Chondrocyte (in vitro differentiated cells): ENCODE measurements at places on chromosomes 2 and 18. TPM values are rescaled to one million over a fixed set of nuclear protein-coding genes. Genes with fewer than 3 reads are reported as not detected.

The SP100 gene
- total RNA-seq: 57.6 to 67.0 TPM (median 66.7 TPM) in 3 replicates

The LYG2 gene
- total RNA-seq: not detected in 3 replicates

The SIX3 gene
- total RNA-seq: not detected in 3 replicates

The NTSR2 gene
- total RNA-seq: not detected in 3 replicates

The ITGB6 gene
- 2.0 to 2.3 TPM (median 2.2 TPM) in 3 replicates for total RNA-seq

The CYP27C1 gene
- total RNA-seq: 11.7 to 17.2 TPM (median 13.4 TPM) in 3 replicates

The FOXI3 gene
- total RNA-seq: not detected in 3 replicates

The UGT1A6 gene
- total RNA-seq: 0.17 TPM in 1 of 3 replicates, not detected in the others

DNA sequence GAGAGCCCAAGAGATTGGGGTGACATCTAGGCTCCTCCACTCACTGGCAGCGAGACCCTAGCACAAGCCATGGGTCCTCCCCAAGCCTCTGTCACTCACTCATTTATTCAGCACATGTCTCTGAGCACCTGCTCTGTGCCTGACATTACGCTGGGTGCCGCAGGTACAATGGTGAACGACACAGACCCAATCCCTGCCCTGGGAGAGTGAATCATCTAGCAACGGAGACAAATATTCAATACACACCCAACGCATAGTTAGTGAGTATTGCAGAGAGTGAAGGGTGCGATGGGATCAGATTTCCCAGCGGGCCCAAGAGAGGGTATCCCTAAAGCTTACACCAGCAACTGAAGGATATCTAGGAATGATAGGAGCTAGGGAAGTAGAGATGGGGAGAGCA is 45.5 kb downstream of the ZFP36L2 start:
- DNase-seq: no peak

DNA sequence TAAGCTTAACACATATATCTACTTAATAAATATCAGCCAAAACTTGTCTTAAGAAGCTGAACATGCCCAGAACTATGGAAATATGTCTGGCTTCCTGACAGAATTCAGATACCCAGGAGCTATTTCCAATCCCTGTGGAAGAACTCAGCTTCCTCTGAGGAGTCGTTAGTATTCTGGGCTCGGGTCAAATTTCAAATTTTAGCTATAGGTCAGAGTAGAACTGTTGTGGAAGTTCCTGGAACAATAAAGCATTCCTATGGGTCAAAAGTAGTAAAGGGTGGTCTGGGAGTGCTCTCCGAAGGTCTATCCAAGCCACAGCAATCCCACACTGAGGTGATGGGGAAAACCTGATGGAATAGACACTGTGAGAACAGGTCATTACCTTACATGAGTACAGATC is 342.7 kb upstream of the CHST9 start:
- DNase-seq: no peak

- DNase-seq: no peak
Measured at GRCh38 chr2:191233533-191233932, 11.7 kb upstream of the MYO1B start.

DNA sequence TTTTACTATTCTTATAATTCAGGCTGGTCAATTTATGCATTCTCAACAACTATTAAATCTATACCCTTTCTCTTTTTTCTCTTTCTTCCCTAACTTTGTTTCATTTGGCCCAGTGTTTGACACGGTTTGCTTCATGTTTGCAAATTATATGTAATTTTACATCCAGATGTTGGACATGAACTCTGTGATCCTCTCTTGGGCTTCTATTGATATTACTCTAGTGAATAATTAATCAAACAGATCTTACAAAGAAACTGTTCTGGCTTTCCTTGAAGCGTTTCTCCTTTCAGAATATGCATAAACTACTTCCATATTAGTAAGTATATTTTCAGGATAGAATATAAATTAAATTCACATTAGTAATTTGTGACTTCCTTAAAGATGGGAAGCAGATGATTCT is 225.1 kb upstream of the TMEFF2 start:
- no peak for DNase-seq

- peak; percentile 63 for DNase-seq
Measured at GRCh38 chr18:79848579-79849327, 51.0 kb downstream of the KCNG2 start.

GRCh38 chr2:26292646-26293045 is 47.9 kb downstream of the HADHB start:
- no peak for DNase-seq

DNA sequence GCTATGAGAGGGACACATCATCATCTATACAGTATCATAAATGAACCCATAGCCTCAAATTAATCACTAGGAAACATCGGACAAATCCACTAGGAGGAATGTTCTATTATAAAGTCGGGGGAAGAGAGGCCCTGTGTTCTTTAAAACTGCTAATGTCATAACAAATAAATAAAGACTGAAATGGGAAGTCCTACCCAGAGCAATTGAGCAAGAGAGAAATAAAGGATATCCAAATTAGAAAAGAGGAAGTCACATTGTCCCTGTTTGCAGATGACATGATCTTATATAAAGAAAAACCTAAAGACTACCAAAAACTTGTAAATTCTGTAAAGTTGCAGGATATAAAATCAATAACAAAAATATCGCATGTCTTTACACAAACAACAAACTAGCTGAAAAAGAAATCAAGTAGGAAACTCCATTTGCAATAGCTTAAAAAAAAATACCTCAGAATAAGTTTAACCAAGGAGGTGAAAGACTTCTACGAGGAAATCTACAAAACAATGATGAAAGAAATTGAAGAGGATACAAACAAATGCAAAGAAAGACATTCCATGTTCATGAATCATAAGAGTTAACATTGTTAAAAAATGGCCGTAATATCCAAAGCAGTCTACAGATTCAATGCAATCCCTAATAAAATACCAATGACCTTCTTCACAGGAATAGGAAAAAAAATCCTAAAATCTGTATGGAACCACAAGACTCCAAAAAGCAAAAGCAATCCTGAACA is 30.6 kb downstream of the RTN4 start:
- DNase-seq: no peak

DNA sequence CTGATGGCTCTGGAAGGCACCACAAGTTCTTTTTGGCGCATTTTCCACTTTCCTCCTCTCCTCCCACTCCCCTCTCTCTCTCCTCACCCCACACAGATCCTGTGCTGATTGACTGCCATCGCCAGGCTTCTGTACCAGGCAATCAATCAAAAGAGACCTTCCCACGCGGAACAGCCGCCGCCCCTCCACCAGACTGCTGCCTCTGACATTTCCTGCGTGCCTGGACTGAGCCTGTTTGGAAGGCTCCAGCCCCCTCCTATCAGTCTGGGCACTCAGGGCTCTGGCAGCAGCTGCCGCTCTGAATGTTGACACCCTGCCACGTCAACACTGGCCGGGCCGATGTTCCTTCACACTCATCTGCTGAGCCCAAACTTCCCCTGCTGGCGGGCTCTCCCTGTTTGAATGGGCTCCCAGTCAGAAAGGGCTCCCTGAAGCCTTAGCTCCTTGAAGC is 467.7 kb downstream of the EPHA4 start:
- no peak for DNase-seq

DNA sequence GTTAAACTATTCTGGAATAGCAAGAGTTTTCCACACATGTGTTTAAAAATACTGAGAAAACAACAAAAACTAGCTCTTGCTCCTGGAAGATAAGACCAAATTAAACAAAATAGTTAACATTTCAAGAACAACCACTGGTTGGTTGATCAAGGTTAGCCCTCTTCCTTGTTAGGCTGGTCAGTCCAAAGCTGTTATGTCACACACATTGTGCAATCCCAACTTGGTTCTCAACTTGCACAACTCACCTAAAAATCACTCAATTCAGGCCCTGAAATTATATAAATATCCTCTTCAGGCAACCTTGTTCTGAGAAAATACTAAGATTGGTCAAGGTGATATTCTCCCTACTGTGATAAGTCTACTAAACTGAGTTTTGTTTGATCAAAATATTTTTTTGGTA is 169.7 kb upstream of the LRP1B start:
- no peak for DNase-seq

- DNase-seq: no peak
Measured at GRCh38 chr2:112480530-112481049, 1.4 kb upstream of the TTL start.

GRCh38 chr2:70959851-70960832 is 18.3 kb upstream of the ANKRD53 start:
- DNase-seq: no peak

- DNase-seq: no peak
Measured at GRCh38 chr2:207812058-207812725, 42.5 kb upstream of the FZD5 start.

DNA sequence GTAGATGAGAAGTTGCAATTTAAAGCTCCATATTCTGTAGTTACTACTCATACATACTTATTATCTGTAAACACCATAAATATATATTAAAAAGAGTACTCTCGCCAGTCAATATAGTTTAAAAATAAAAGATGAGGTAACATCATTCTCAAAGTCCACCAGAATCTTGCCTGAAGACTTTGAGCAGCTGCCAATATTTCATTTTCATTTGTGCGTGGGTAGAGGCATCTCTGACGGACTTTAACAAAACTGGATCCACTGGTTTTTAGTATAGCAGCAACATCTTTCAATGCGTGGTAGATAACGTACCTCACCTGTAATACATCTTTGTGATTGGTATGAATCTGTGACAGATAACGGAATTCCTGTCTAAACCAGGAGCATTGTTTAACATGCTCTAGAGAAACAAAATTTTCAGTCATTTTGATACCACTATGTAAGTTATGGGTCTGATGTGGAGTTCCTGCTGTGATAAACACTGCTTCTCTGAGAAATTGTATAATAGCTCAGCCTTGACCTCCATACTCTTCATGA is 45.0 kb downstream of the WDR75 start:
- DNase-seq: no peak

GRCh38 chr2:239227661-239228371 is 173.0 kb downstream of the HDAC4 start:
- DNase-seq: peak; percentile 90

DNA sequence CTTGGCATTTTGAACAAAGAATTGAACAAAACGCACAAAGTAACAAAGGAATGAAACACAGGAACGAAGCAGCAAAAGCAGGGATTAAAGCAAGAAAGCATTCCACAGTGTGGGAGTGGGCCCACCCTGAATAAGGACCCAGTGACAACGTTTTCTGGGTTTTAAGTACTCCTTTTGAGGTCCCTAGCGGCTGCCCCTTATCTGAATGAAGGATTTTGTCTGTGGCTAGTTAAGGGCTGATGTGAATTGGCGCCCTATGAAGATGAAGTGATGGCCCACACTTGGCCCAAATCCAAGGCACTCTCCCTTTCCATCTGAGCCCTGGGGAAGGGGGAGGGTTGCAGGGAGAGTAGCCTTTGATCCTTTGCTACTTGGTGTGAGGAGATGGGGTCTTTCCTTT is 7.8 kb upstream of the CCDC141 start:
- DNase-seq: no peak

- DNase-seq: no peak
Measured at GRCh38 chr2:128536925-128537620, 218.4 kb upstream of the HS6ST1 start.

DNA sequence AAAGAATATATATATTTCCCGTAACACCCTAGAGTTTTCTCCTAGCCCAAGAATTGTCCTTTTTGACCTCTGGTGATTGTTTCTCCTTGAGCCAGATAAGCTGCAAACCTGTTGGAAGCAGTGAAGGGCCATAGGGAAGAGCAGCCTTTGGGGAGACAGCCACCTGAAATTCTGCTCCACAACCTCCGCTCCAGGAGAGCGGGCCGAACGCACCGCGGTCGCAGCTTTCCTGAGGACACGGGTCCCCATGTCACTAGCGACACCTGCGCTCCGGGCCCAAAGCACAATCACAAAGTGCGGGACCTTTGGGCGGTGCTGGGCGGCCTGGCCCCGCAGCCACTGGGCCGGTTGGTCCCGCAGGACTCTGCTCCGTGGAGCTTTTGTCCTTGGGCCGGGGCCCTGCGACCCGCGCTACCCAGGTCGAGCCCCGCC is 557 bp upstream of the DSG2 start:
- DNase-seq: no peak

- DNase-seq: no peak
Measured at GRCh38 chr2:180646756-180647155, 333.6 kb upstream of the UBE2E3 start.

DNA sequence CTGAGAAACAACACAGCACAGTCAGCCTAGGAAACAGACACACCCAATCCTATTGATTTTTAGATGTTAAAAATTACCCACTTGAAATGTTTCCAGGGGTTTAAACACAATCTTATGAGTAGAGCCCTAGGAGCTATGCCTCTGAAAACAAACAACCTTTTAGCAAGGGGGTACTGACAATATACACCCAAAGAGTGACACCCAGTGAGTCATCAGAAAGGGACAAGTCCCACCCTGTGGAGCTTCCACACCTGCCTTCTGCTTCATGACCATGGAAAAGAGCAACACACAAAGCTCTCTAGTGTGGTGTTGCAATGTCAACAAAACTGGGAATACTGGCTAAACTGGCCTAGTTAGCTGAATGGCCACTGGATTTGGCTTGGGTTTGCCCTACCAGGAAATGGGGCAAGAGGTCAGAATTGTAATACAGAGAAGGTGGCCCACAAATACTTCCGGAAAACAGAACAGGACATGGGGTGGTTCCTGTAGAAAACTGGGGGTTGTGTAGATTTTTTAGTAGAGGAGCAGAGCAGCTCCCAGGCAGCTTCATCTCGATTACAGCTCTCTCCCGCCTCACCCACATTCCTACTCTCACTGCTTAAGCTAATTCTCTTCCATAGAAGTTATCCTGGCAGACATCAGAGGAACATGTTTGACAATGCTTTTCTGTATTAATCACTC is 98.2 kb downstream of the GAREM1 start:
- DNase-seq: no peak

GRCh38 chr18:22974001-22974400 is 40.9 kb downstream of the RBBP8 start:
- no peak for DNase-seq

DNA sequence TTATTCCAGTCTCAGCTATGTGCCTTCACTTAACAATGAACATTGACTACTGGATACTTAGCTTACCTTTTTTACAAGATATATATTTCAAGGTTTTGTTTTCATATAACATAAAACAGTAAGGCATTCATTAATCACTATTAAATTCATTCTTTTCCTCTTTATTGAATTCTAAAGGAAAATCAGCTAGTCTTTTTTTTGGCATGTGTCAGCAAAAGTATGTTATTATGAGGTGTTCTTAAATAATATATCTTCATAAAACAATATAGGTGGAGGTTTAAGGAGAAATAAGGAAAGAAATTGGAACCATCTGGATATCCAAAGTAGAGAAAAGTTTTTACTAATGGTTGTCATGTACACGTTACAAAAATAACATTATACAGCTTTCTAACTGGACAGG is 472.6 kb downstream of the ARHGAP15 start:
- no peak for DNase-seq

- DNase-seq: peak; percentile 71
Measured at GRCh38 chr18:74316257-74317170, 875 bp downstream of the C18orf63 start.
